Stimulated activated CD4-positive, alpha-beta T cell treated with anti-CD3 and anti-CD28 coated beads, Interleukin-12 subunit alpha, Interleukin-12 subunit beta, amount 100 ng/mL, for 48 hours (primary cell): ENCODE measurements at places on chromosomes 13 and 19.

DNA sequence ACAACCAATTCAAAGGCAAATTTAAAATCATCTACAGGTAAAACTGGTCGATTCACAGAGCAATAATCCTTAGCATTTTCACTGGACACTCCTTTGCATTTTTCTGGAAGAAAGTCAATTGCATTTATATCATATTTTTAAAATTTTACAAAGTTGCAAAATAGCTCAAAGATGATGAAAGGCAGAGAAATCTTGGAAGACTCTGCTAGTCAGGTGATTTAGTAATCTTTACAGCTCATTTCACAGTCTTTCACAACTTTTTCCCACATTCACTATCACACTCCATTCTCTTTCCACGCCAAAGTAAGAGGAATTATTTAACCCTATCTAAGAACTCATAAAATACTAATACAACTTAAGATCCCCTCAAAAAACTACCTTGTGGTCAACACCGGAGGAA lies 1063.8 kb downstream of the EFNB2 start:
- no peak for DNase-seq

DNA sequence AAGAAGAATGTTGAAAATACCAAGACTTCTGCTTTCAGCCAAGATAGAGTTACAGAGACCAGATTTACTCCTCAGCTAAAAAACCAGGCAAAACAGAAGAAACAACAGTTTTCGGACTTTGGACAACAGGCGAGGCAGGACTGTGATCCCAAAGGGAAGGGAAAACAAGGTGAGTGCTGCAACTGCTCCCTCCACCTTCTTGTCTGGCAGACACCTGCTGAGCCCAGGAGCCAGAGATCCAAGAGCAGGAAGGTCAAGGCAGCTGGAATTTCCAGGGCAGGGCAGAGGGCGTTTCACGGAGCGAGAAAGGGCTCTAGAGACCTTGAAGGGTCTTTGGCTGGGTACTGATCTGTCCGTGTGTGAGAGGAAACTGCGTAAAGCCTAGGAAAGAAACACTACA lies 32.9 kb upstream of the SLC7A9 start:
- DNase-seq, result no peak

DNA sequence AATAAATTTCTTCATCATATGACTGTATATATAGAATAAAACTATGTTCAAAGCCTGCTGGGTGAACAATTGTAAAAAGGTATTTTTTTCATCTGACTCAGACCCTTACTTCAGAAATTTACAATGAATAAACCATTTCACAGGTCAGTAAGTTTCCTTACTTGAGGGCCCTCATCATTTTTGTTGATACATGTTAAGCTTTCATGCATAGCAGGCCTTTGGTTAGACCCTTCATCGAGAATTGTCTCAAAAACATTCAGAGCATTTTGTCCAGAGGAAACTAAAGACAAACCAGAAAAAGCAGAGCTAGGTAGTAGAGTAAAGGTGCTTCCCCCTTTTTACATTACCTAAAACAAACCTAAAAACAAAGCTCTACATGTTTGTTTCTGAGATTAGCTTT lies 46.2 kb downstream of the FNDC3A start:
- DNase-seq, result no peak

- no peak for DNase-seq
Observed at GRCh38 chr19:51719251-51719988, 4.4 kb downstream of the HAS1 start.

DNA sequence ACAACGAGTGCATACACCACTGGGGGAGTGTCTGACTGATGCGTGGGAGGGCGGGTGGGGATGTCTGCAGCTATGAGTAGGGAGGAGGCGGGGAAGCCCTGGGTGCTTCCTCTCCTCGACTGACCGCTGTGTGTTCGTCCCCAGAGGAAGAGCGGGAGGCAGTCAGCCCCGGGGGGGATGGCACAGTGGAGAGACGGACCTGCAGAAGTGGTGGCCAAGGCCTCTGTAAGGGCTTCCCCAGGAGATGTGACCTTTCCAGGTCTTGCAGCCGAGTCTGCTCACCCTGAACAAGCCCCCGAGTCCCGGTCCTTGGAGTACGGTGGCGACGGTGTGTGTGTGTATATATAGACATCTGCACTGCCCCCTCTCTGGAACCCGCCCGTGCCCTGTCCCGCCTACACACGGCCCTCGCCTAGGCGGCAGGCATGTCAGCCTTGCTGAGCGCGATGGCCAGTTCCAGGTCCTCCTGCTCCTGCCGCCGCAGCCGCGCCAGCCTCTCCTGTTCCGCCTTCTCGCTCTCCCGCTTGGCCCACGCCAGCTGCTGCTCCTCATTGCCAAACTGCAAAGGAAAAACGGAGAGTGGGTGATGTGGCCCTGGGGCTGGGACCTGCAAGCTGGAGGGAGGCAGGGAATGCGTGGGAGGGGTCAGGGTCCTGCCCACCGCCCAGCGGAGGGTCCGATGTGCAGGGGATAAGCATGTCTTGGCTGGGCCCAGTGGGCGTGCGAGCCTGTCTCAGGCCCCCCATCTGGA lies 30.8 kb downstream of the KLF2 start:
- DNase-seq, result no peak

DNA sequence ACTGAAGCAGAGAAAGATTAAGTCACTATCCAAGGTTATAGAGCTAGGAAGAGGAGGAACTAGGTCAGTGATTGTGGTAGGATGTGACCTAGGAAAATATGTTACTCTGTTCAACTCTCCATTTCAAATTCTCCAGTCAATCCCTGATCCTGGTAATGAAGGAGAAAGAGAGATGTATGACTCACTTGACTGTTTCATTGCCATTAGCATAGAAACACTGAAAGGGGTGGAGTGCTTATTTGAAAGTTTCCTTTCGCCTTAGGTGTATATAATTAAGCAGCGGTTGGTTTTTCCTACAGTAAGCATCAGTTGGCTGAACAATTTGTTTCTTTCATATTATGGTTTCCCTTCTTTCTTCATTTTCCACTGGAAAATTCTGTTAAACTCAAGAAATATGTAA lies 198.1 kb upstream of the CSNK1A1L start:
- DNase-seq, result no peak

- no peak for DNase-seq
Observed at GRCh38 chr13:27790523-27790922, 1.8 kb upstream of the GSX1 start.

DNA sequence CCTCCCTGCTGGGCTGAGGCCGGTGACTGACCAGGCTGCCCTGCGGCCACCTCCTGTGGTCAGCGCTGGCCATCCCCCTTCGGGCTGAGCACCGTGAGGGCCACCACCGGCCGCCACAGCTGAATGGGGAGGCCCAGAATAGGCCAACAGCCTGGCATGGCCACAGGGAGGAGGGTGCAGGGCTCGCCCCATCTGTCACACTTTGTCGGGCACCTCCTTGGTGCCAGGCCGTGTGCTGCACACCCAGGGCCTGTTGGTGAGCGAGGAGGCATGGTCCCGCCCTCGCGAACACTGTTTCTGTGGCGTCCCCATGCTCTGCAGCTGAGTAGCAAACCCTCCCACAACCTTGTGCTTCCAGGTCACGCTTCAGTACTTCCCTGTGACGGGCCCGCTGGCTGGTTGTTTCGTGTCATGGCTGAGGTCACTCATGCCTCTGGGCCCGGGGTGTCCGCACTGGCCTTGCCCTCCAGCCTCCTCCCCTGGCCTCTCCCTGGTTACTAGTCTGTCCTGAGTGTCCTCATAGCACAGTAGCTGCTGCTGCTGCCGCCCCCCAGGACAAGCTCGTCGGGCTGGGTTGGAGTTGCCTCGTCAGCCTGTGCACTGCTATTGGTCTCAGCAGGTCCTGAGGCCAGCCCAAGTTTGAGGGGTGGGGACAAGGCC lies 15.2 kb downstream of the EPN1 start:
- DNase-seq, result no peak

GRCh38 chr13:35712907-35713761 lies 236.6 kb upstream of the MAB21L1 start:
- DNase-seq, result no peak
